Endodermal cell (in vitro differentiated cells): ENCODE measurements at places on chromosomes 7 and 10. TPM values are rescaled to one million over a fixed set of nuclear protein-coding genes. Genes with fewer than 3 reads are reported as not detected.

Gene PROSER2
- total RNA-seq = 12.7 and 13.2 TPM in 2 replicates

Gene A1CF
- 0.28 to 1.9 TPM (median 1.6 TPM) in 3 replicates for total RNA-seq

Gene KAZALD1
- 7.3 to 10.0 TPM (median 10.0 TPM) in 3 replicates for total RNA-seq

Gene MINDY4
- 6.6 and 8.1 TPM in 2 replicates for total RNA-seq
